ENCODE measurements at places on chromosomes 12 and 14. TPM values are rescaled to one million over a fixed set of nuclear protein-coding genes. Genes with fewer than 3 reads are reported as not detected.

The FGF6 gene
- total RNA-seq: not detected

DNA sequence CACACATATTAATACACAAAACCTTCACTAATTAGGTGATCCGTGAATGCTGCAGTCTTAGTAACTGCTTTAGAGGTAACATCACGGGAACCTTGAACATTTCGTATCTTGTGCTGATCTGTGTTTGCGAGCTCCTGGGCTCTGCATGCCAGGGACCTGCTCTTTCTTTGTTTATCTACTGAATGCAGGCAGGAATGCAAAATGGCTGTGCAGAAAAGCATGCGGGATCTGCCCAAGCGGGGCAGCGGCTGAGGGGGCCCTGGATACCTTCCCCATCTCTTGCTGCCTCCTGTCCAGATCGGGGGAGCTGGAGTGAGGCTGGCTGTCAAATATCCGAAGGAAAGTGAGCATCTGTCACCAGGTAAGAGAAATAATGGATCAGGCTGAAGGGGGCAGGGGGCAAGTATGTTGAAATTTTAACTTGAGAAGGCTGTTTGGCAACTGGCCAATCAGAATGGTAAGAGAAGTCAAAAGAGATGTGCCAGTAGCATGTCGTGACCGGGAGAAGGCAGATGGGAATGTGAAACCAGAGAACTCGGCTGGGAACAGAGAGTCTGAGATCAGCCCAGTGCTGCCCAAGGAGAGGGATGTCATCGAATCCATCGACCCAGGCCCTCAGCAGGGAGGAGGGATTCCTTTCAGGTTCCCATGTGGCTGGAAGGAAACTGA is 191.4 kb downstream of the TTC7B start:
- DNase-seq: no peak

GRCh38 chr12:92654929-92655328 is 47.9 kb upstream of the PLEKHG7 start:
- DNase-seq: no peak

DNA sequence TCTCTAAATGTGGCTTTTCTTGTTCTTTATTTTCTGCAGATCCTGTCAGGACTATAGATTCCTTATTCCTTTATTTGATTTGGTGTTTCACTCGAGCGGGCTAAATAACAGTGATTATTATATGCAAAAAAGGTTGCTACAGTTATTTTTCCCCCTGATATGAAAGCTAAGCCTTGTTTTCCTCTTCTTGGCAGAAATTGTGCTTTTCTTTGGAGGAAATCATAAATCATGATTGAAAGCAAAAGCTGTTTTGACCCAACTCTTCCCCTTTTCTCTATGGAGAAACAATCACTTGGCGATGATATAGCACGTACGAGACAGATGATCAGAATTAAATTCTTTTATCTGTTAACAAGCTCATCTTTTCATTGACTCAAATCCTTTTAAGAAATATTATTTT is 31.4 kb downstream of the PPFIBP1 start:
- no peak for DNase-seq

DNA sequence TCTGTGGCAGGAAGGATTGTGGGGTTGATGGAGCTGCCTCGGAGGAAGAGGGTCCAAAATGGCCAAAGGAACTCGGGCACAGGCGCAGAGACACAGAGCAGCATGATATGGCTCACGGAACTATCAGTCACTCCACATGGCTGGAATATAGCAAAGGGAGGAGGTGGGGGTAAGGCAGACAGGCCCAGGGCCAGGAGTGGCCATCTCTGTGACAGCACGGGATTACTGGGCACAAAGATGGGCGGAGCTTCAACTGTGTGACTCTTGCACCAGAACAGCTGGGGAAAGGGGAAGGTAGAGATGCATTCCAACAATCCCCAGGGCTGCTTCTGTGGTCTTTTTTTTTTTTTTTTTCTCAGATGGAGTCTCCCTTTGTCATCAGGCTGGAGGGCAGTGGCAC is 24.8 kb upstream of the EML1 start:
- no peak for DNase-seq

The SLC25A21 gene
- not detected for total RNA-seq
